Caki2 (cell line): ENCODE measurements at places on chromosomes 13 and 19. TPM values are rescaled to one million over a fixed set of nuclear protein-coding genes. Genes with fewer than 3 reads are reported as not detected.

Gene ADAMTSL5
- total RNA-seq: not detected in 2 replicates

DNA sequence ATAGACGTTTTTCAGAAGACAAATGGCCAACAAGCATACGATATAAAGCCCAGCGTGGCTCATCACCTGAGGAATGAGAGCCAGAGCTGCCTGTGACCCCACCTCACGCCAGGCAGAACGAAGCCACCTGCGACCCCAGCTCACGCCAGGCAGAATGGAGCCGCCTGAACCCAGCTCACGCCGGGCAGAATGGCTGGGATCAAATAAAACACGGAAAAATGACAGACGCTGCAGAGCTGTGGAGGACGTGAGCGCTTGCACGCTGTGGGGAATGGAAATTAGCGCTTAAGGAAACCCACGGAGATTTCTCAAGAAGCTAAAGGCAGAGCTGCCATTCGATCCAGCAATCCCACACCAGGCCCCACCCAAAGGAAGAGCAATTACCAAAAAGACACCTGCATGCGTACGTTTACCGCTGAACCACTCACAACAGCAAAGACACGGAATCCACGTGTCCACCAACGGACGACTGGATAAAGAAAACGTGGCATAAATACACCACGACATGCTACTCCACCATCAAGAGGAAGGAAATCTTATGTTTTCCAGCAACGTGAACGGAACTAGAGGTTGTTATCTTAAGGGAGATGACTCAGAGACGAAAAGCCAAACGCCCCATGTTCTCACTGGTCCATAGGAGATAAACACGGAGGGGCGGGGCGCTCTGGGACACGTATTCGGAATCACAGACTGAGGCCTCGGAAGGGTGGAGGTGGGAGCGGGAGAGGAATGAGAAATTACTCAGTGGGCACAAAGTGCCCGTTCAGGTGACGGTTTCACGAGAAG, 30.7 kb upstream of the C13orf46 start:
- DNase-seq: peak; percentile 59

Gene CYP2A6
- total RNA-seq: not detected in 2 replicates

- DNase-seq: no peak
Measured at GRCh38 chr19:47470447-47471195, 1.1 kb downstream of the SLC8A2 start.

DNA sequence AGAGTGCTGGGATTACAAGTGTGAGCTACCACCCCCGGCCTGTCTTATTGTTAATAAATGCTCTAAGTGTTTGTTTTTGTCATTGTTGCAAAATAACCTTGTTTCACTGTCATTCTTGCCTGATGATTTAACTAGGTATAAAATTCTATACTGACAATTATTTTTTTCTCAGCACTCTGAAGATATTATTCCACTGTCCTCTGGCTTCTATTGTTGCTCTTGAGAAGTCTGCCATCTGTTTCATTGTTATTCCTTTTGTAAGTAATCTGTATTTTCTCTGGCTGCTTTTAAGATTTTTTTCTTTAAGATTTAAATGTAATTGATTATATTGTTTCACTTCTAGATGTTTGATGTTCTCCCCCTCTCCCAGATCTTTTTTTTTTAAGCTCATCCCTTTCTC, 17.6 kb downstream of the ZNF420 start:
- DNase-seq: no peak

DNA sequence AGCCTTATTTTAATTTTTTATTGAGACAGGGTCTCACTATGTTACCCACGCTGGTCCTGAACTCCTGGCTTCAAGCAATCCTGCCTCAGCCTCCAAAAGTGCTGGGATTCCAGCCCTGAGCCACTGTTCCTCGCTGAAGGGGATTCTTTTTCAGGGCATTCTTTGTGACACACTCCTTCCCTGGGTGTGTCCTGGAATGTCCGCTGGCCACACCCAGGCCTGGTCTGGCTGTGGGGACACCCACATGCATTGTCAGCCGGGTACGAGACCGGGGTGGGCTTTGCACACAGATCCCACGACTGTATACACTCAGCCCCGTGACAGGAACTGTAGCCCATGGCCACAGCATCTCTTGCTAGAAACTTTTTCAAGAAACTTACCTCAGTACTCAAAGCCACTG, 34.4 kb upstream of the GATAD2A start:
- no peak for DNase-seq

DNA sequence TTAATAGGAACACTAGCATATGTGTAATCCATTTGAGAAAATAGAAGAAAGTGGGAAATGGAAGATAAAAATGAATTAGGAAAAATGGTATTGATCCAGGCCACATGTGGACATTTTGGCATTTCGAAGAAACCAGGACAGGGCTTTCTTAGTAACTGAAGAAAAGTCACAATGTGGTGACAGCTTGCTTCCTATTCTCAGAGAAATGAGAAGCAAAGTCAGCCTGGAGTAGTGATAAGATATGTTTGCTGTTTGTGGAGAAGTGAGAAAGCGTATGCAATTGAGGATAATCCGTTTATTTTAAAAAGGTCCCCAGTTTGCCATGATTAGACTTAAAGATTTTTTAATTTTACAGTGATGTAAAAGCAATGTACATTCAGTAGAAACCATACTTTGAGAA, 127.9 kb downstream of the SLITRK6 start:
- DNase-seq: no peak

DNA sequence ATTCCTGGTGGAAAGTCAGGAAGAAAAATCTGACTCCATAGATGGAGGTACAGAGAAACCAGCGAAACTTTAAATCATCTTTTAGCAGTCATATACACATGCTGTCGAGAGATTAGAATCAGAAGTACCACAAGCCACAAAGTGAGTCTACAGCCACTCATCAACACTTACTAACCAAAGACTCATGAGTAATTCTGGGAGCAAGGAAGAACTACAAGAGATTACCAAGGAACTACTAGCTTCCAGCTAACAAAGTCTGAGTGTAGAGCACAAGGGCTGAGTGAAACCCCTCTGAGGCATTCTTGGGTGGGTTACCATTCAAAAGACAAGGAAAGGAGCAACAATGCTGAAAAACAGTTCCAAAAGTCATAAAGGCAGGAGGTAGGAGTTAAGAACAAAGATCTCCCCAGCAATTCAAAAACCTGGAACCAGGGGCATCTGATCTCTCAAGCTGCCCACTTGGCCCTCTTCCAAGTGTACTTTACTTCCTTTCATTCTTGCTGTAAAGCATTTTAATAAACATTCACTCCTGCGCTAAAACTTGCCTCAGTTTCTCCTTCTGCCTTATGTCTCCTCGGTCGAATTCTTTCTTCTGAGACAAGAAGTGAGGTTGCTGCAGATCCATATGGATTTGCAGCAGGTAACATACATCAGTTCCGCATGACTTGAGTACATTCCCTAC, 13.0 kb downstream of the RBM26 start:
- DNase-seq: no peak

DNA sequence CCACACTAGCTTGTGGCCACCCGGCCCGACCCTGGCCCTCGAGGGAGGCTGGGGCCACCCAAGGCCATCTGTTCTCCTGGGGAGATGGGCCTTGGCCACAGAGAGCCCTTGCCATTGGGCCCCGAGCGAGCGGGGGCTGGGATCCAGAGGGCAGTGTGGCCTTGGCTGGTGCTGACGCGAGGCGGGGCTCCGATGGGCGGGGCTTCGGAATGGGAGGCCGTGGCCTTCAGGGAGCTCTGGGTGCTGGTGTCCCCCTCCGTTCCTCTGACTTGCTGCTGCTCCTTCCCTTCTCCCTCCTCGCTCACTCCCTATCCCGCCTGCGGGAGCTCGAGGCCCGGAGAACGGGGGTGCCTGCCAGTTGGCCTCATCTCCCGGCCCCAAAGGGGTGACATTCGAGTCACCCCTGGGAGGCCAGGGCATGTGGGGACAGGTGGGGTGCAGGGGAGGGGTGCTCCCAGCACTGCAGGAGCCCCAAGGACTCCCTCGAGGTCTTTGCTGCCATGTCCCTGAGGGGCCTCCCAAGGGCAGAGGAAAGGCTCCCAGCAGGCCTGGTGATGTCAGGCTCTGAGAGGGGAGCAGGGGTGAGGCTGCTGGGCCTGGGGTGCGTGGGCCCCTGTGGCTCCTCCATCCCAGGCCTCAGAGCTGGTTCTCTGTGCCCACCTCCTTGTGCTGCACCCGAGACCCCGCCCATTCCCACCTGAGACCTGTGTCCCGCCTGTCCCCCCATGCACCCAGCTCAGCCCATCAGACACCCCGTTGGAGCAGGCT, 4.2 kb downstream of the NCLN start:
- no peak for DNase-seq

GRCh38 chr13:77034881-77035280, 7.9 kb upstream of the FBXL3 start:
- no peak for DNase-seq

GRCh38 chr13:77860507-77860981, 58.1 kb downstream of the EDNRB start:
- DNase-seq: no peak

GRCh38 chr13:110340812-110341444, 33.8 kb downstream of the COL4A2 start:
- DNase-seq: no peak

- no peak for DNase-seq
Measured at GRCh38 chr19:37963190-37963936, 56.4 kb downstream of the SIPA1L3 start.

GRCh38 chr19:2113439-2114211, 16.9 kb downstream of the IZUMO4 start:
- DNase-seq: peak; percentile 11

Gene DAPK3
- total RNA-seq: 77.2 and 105 TPM in 2 replicates

DNA sequence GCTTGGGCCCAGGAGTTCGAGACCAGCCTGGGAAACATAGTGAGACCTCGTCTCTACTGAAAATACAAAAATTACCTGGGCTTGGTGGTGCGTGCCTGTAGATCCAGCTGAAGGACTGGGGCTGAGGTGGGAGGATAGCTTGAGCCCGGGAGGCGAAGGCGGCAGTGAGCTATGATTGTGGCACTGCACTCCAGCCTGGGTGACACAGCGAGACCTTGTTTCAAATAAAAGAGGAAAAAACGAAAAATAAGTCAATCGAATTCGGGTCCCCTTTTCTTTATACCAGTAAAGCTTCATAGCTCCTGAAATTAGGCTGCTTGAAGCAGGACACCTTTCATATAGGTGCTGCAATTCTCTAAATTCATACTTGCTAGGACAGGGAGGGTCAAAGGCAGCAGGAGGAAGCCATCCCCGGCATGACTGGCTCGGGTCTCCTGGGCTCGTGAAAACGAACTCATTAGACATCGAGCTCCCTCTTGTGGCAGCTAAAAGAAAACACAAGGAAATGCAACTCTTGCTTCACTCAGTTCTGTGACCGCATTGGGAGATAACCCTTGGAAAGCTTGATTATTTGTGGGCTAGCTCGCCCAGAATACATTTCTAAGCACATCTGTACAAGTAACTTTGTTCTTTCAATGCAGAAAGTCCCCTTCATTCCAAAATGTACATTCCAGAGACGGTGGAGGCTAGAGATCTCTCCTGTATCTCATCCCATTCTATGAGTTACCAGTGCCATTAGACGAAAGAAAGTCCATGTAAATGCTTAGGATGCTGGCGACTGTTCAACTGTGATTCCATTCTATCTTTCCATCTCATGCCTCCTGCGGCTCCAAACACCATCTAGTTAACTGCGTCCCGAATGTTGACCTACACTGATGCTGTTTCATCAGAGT, 16.8 kb downstream of the FPR2 start:
- peak; percentile 53 for DNase-seq

Gene IL12RB1
- total RNA-seq: 0.44 TPM in 1 of 2 replicates, not detected in the other

DNA sequence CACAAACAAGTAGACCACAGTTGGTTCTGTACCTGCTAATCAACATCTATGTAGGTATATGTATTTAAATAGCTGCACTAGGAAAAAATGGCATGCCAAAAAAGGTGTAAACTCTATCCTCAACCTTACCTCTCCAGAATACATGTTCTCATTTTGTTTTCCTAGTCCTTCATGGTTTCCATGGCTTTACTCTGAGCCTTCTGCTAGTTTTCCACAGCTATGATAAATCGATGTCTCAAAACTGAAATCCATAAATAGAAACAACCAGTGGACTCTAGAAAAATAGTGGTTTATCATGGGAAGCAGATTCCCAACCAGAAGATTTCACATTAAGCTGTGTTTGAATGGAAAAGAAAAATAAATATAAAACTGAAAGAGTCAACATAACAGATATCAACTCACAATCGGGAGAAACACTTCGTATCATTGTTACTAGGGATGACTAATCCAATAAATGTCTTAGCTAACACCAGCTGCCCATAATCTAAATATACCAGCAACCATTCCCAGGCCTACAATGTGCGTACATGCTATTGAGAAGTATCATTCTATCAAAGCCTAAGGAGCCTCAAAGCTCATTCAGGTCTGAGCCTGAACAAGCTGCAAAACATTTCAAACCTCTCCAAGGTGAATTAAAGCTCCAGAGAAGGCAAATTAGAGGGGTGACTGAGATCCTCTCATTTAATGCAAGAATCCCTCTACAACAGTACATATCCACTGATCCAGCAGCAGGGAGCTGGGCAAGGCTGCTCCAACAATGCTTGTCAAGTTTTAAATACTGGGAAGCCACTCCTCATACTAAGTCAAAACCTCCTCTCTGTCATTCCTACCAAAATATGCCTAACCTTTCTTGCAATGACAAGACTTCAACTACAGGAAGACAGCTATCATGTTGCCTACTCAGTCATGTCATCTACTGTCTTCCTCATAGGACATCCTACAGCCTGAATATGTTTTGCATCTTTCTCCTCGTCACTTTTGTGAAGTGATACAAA, 90.2 kb downstream of the KCTD12 start:
- no peak for DNase-seq

DNA sequence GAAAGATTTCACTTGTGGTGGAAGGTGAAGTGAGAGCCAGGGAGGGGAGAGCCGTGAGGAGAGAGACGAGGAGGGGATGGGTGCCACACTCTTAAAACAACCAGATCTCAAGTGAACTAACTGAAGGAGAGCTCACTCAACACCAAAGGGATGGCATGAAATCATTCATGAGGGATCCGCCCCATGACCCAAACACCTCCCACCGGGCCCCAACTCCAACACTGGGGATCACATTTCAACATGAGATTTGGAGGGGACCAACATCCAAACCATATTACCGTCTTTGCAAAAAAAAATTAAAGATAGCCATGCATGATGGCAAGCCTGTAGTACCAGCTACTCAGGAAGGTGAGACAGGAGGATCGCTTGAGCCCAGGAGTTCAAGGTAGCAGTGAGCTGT, 34.9 kb upstream of the POP4 start:
- no peak for DNase-seq

DNA sequence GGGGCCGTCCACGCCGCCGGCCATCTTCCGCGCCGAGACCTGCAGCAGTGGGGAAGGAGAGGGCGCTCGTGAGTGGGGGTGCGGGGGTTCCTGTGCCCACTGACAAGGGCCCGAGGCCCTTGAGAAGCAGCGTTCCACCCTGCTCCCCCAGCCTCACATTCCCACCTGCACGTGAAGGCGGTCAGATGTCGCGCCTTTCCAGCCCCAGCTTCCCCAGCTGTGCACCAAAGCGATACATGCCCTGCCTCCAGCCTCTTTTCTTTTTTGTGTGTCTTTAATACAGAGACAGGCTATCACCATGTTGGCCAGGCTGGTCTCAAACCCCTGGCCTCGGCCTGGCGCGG, 11.5 kb downstream of the ZBTB7A start:
- no peak for DNase-seq
